ENCODE measurements at places on chromosomes 12 and 14.

- no peak overlapping the region for H3K27ac ChIP-seq
- H3K36me3 ChIP-seq: no peaks in the 10 kb centered on the region
- no peak overlapping the region for H3K4me3 ChIP-seq
Observed at GRCh38 chr14:74368441-74368840, 20.2 kb downstream of the VRTN start.

DNA sequence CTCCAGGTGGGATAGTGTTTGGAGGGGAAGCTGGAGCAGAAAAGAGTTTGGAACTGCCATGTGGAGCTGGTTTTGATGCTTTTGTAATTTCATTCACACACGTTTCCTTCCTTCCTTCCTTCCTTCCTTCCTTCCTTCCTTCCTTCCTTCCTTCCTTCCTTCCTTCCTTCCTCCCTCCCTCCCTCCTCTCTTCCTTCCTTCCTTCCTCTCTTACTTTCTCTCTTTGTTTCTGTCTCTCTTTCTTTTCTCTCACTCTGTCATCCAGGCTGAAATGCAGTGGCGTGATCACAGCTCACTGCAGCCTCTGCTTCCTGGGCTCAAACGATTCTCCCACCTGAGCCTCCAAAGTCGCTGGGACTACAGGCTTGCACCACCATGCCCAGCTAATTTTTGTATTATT, 168.0 kb upstream of the ARID2 start:
- no peak overlapping the region for H3K27ac ChIP-seq
- no peak overlapping the region for H3K4me3 ChIP-seq
- H3K27me3 ChIP-seq: peaks cover 5% of the 10 kb centered on the region
- no peaks in the 10 kb centered on the region for H3K36me3 ChIP-seq
- H3K4me1 ChIP-seq: no peaks in the 10 kb centered on the region
- DNase-seq: no peak

- no peak overlapping the region for H3K4me3 ChIP-seq
- no peak overlapping the region for H3K27ac ChIP-seq
- H3K36me3 ChIP-seq: no peaks in the 10 kb centered on the region
- DNase-seq: no peak
- H3K4me1 ChIP-seq: no peaks in the 10 kb centered on the region
Observed at GRCh38 chr12:27960821-27961220, 11.7 kb downstream of the PTHLH start.

GRCh38 chr12:15811214-15812127, 22.3 kb upstream of the EPS8 start:
- no peak for DNase-seq
- H3K4me3 ChIP-seq: no peak overlapping the region
- H3K36me3 ChIP-seq: no peaks in the 10 kb centered on the region
- H3K4me1 ChIP-seq: no peaks in the 10 kb centered on the region
- no peak overlapping the region for H3K27ac ChIP-seq
- H3K27me3 ChIP-seq: peaks cover 7% of the 10 kb centered on the region

DNA sequence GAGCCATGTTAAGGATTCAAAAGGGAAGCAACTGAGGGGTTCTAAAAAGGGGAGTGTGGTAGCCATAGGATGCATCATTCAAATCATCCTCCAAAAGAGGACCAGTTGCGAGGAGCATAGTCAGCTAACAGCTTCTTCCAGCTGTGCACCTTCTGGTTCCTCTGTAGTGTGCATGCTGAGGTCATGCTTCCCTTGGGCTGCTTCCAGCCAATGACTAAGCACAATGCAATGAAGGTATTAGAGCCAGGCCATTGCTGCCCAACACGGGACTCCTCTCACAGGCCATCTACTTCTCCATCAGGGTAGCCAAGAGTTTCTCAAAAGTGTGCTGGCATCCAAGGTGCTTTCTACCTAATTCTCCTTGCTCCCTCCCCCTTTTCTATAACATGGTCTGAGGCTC, 69.2 kb upstream of the ARID2 start:
- no peaks in the 10 kb centered on the region for H3K36me3 ChIP-seq
- H3K4me3 ChIP-seq: no peak overlapping the region
- DNase-seq: no peak
- H3K27me3 ChIP-seq: peaks cover 50% of the 10 kb centered on the region

DNA sequence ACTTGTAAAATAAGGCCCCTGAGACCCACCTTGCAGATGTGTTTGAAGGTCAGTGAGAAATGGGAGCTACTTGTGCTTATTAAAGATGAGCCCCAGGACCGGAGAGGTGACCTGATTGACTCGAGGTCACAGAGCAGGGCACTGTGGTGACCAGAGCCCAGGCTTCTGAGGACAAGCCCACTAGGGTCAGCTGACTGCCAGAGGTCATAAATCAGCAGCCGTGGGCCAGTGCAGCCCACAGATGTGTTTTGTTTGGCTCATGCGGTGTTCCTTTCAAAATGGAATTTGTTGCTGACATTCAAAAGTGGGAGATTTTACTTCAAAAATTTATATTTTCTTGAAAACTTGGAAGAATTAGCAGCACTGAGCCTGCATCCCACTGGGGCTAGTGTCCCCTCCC, 24.5 kb downstream of the JDP2 start:
- H3K27ac ChIP-seq: no peak overlapping the region
- DNase-seq: no peak
- no peaks in the 10 kb centered on the region for H3K27me3 ChIP-seq
- H3K4me3 ChIP-seq: no peak overlapping the region
- no peaks in the 10 kb centered on the region for H3K4me1 ChIP-seq
- no peaks in the 10 kb centered on the region for H3K36me3 ChIP-seq

- DNase-seq: no peak
- peaks cover 4% of the 10 kb centered on the region for H3K27me3 ChIP-seq
- no peak overlapping the region for H3K4me3 ChIP-seq
- H3K36me3 ChIP-seq: no peaks in the 10 kb centered on the region
- H3K27ac ChIP-seq: no peak overlapping the region
Observed at GRCh38 chr12:79706676-79707075, 15.9 kb upstream of the PAWR start.

- DNase-seq: peak; percentile 86
- H3K27me3 ChIP-seq: peaks cover 33% of the 10 kb centered on the region
- H3K27ac ChIP-seq: peak overlapping the region; percentile 62
- peaks cover 28% of the 10 kb centered on the region for H3K4me1 ChIP-seq
Observed at GRCh38 chr14:106844608-106845285, 1318.4 kb downstream of the TMEM121 start.

GRCh38 chr14:51938137-51938536, 51.2 kb upstream of the RTRAF start:
- H3K4me1 ChIP-seq: peaks cover 23% of the 10 kb centered on the region
- peaks cover 39% of the 10 kb centered on the region for H3K36me3 ChIP-seq
- DNase-seq: no peak
- H3K27me3 ChIP-seq: no peaks in the 10 kb centered on the region

DNA sequence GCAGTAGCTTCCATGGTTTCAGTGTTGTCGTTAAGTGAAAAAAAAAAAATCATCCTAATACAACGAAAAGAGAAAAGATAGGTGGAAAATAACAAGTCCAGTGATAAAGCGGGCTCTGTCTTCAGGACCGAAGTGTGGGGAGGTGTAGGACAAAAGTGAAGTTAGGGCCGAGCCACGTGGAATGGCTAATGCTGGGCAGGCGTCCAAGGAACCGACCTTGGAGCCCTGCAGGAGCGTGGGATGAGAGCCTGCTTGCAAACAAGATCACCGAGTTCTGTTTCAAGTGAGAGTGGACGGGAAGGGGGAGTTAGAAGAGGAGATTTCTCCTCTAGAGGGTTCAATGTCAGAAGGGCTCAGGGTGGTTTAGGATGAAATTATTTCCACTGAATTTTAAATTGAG, 22.2 kb downstream of the A2ML1 start:
- no peaks in the 10 kb centered on the region for H3K4me1 ChIP-seq
- no peak overlapping the region for H3K27ac ChIP-seq
- H3K4me3 ChIP-seq: no peak overlapping the region
- no peaks in the 10 kb centered on the region for H3K27me3 ChIP-seq
- DNase-seq: no peak

- no peak for DNase-seq
- peaks cover 11% of the 10 kb centered on the region for H3K27me3 ChIP-seq
- no peaks in the 10 kb centered on the region for H3K36me3 ChIP-seq
- H3K4me1 ChIP-seq: no peaks in the 10 kb centered on the region
- no peak overlapping the region for H3K27ac ChIP-seq
- no peak overlapping the region for H3K4me3 ChIP-seq
Observed at GRCh38 chr14:71905031-71905430, 27.2 kb upstream of the RGS6 start.

DNA sequence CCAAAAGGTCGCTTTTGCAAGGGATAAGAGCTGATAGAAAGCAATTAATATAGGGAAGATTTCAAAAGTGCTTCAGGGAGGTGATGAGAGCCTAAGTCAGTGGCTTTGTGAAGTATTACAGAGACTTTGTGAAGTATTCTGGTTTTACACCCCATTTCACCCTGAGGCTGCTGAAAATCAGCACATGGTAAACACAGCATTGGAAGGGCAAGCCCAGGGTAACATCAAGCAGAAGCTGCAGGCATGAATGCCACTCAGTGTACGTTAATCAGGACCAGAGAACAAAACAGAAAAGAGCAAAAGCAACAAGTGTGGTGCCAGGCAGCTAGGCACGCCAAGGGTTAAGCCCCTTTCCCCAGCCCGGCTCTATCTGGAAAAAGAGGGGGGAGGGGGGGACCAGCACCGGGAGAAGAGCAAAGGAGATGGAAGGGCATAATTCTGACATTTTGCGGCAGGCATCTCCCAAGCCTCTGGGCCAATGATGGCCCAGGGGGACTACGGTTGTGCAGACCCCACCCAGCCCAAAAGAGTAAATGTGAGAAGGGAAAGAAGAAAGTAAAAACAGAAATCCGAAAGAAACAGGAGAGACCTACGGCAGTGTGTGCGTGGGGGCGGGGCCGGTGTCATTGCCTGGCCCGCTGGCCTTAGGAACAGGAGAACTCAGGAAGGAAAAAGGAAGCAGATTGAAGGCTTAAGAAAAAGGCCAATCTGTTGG, 58.9 kb downstream of the DHRS2 start:
- H3K27ac ChIP-seq: no peak overlapping the region
- H3K36me3 ChIP-seq: no peaks in the 10 kb centered on the region
- H3K27me3 ChIP-seq: no peaks in the 10 kb centered on the region
- H3K4me1 ChIP-seq: no peaks in the 10 kb centered on the region
- H3K4me3 ChIP-seq: no peak overlapping the region

DNA sequence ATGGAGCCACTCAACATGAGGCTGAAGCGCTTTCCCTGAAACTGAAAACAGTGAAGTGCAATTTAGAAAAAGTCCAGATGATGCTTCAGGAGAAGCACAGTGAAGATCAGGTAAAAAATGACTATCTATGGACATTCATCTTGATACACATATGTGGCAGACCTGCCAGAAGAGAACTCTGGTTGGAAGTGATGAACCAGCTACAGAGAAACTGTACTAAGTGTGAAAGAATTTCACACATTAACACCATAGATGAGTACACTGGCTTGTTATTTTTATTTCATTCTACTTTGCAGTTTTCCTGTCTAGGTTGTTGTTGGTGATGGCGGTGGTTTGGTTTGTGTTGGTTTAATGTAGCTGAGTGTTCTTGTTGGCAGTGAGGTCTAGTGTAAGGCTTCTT, 174.7 kb downstream of the ESR2 start:
- DNase-seq: no peak
- no peak overlapping the region for H3K4me3 ChIP-seq
- no peaks in the 10 kb centered on the region for H3K4me1 ChIP-seq
- peak overlapping the region; percentile 43 for H3K27ac ChIP-seq
- peaks cover 45% of the 10 kb centered on the region for H3K36me3 ChIP-seq

- H3K36me3 ChIP-seq: peaks cover 6% of the 10 kb centered on the region
- no peak overlapping the region for H3K4me3 ChIP-seq
- no peak for DNase-seq
Observed at GRCh38 chr12:96183734-96184370, 10.3 kb upstream of the ELK3 start.

GRCh38 chr12:86137936-86138335, 118.3 kb downstream of the MGAT4C start:
- DNase-seq: no peak
- no peaks in the 10 kb centered on the region for H3K4me1 ChIP-seq
- no peaks in the 10 kb centered on the region for H3K36me3 ChIP-seq
- no peaks in the 10 kb centered on the region for H3K27me3 ChIP-seq
- no peak overlapping the region for H3K27ac ChIP-seq

DNA sequence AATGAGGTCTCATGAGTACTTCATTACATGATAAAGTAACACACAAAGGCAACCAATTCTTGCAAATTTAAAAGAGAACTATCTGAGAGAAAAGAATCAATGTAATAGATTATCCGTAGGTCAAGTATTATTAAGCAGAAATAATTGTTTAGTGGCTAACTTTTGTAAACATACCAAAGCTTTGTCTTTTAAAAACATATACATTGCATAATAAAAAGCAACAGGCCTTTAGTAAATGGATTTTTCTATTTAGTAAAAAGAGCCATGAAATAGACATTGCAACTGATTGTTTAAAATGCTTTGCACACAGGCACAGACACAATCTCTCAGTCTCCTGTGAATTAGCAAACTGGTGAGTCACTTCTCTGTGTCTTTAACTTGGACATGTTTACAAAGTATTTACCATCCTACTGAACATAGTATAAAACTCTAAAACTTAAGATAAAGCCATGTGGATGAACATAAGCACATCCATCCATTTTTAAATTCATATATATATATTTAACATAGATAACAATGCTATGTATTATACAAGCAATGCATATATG, 518.7 kb upstream of the MGAT4C start:
- no peaks in the 10 kb centered on the region for H3K36me3 ChIP-seq
- H3K4me1 ChIP-seq: no peaks in the 10 kb centered on the region
- no peak for DNase-seq
- H3K27me3 ChIP-seq: no peaks in the 10 kb centered on the region
- no peak overlapping the region for H3K4me3 ChIP-seq

GRCh38 chr12:132824053-132824452, 4.6 kb downstream of the GOLGA3 start:
- no peak for DNase-seq
- no peak overlapping the region for H3K4me3 ChIP-seq
- H3K27ac ChIP-seq: no peak overlapping the region
- peaks cover 22% of the 10 kb centered on the region for H3K4me1 ChIP-seq
- H3K27me3 ChIP-seq: no peaks in the 10 kb centered on the region

DNA sequence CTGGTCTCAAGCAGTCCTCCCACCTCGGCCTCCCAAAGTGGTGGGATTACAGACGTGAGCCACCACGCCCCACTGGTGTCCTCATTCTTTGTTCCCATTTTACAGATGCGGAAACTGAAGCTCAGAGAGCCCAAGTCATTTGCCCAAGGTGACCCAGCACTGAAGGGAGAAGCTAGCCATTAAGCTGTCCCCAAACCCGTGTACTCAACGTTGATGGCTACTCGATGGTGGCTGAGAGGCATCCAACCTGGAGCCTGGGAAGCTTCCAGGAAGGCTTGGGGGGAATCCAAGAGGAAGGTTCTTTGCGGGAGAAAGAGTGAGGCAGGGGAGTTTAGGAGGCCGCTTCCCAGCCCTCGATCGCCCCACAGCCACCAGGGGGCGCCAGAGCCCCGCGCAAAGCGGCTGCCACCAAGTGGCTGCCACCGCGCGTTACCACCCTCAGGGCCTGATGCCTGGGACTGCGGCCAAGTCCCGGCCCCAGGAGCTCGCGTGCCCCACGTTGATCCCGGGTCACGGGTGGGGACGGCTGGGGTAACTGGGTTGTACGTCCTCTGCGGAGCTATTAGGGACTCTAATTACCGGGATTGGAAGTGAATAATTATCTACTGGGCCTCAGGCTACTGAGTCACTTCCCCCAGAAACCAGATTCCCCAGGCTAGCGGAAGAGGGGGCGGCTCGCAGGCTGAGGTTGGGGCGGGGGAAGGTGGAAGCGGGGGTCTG, 8.8 kb upstream of the SH2B3 start:
- peaks cover 4% of the 10 kb centered on the region for H3K27me3 ChIP-seq
- no peaks in the 10 kb centered on the region for H3K36me3 ChIP-seq
- peaks cover 32% of the 10 kb centered on the region for H3K4me1 ChIP-seq
- peak; percentile 96 for DNase-seq
